Activated CD4-positive, alpha-beta T cell treated with anti-CD3 and anti-CD28 coated beads for 1 hour (primary cell): ENCODE measurements at places on chromosomes 7 and 10.

- no peak for DNase-seq
Measured at GRCh38 chr10:80448209-80448942, 5.7 kb upstream of the TSPAN14 start.

GRCh38 chr10:78545756-78546155, 512.1 kb downstream of the RPS24 start:
- no peak for DNase-seq

- no peak for DNase-seq
Measured at GRCh38 chr7:38300175-38300574, 26.7 kb upstream of the TARP start.

DNA sequence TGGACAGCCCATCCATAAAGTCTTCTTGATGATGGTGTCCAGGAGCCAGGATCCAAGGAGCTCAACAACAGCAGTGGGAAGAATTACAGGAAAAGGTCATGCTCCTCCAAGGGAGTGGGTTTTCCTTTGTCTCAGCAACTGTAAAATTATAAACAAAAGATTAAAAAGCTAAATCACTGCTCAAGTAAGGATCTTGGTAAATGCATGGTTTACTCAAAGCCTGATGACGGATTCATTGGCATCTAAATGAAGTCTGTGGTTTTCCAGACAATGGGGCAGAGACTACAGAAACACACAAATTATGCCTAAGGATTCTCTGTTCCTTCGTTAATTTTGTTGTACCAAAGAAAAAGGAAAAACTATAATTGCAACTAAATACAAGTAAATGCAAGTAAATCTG, 36.4 kb upstream of the DLX6 start:
- no peak for DNase-seq

DNA sequence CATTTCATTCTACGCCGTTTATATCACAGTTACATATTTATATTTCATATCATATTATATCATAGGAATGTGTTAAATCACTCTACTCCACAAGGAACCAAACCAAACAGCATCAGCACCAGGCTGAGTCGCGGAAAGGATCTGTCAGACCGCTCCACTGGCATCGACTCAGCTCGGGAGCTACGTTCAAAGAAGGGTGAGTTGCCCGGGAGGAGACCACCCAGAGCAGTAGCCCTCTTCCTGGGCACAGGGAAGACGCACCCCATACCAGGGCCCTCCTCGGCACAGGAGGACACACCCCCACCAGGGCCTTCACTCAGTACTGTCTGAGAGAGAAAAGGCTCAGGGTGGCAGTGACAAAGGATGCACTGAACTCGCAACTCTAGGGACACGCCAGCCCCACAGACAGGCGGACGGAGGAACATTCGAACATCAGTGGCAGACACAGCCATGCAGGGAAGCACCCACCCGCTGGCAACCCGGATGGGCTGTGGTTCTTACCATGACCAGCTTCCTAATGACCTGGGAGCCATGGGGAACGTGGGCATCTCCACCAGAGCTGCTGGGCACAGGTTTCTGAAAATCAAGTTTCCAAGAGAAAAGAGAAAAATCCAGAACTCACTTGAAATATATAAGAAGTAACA, 28.7 kb downstream of the PITRM1 start:
- no peak for DNase-seq

DNA sequence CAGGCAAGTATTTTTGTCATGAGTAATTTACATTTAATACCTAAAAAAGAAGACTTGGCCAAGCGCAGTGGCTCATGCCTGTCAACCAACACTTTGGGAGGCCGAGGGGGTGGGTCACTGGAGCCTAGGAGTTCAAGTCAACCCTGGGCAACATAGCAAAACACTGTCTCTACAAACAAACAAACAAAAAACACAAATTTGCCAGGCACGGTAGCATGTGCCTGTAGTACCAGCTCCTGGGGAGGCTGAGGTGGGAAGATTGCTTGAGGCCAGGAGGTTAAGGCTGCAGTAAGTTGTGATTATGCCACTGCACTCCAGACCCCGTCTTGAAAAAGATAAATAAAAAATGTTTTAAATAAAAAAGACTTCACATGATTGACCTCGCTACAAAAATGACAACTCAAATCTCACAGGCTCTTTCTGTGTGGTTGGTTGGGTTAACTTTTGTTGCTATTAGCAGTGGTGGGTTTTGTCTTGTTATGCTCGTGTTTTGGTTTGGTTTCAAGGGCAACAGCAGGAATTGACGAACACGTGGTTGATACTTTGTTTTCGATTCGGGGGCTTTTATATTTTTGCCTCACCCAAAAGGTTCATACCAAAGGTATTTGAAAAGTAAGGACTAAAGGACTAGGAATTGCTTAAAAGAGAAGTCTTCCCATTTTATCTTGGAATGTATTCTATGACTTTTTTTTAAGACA, 227.2 kb upstream of the MKLN1 start:
- no peak for DNase-seq

DNA sequence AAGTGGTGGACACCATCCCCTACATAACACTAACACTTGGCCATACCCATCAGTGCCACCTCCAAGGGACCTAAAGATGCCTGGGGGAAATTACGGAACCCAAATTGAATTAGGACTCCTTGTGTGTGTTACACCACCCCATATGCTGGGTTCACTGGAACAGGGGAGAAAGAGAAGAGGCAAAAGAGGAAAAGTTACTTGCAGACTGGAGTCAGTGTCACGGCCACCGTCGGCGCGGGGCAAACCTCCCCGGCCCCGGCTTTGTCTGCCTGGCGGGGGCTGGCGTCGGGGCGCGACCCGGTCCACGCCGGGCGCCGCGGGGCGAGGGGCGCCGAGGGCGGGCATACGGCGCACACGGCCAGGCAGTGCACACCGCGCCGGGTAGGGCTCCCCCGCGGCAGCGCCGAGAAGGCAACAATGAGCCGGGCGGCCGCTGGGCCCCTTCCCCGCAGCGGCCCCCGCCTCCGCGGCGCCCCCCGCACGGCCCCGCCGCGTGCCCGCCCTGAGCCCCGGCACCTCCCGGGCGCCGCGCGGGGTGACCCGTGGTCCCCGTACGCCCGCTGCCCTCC, 171.1 kb downstream of the FAM107B start:
- no peak for DNase-seq

GRCh38 chr10:60258429-60258797, 131.3 kb downstream of the ANK3 start:
- DNase-seq: no peak

DNA sequence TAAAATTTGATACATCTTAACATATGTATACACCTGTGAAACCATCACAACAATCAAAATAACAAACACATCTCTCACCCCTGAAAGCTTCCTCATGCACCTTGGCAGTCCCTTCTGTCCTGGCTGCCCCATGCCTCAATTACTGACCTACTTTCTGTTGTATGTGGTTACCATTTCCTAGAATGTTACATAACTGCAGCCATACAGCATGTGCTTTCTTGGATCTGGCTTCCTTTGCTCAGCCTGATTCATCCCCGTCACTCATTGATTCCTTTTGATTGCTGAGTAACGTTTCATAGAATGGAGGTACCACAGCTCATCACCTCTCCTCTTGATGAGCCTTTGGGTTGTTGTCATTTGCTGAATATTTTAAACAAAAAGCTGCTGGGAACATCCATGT, 165.3 kb downstream of the CELF2 start:
- DNase-seq: no peak

DNA sequence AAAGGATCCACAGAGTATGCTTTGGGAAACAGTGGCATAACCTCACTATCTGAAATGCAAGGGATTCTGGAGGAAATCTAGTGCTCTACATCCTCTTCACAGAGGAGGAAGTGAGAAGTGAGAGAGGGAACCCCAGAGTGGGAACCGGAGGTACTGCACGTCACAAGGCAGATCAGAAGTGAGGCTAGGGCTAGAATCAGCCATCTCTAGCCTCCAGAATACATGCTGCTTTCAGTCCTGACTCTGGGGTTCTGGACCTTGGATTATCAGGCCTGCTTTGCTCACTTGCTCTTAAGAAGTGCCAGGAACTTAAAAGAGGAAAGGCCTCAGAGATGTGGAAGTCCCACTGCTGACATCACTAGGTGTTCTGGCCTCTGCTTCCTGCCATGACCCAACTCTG, 25.7 kb downstream of the ZNF503 start:
- DNase-seq: no peak

- DNase-seq: no peak
Measured at GRCh38 chr7:20778063-20778721, 8.5 kb downstream of the SP8 start.

GRCh38 chr7:138549082-138549481, 89.0 kb downstream of the TRIM24 start:
- no peak for DNase-seq

- DNase-seq: no peak
Measured at GRCh38 chr10:44968091-44968490, 8.5 kb downstream of the RASSF4 start.

DNA sequence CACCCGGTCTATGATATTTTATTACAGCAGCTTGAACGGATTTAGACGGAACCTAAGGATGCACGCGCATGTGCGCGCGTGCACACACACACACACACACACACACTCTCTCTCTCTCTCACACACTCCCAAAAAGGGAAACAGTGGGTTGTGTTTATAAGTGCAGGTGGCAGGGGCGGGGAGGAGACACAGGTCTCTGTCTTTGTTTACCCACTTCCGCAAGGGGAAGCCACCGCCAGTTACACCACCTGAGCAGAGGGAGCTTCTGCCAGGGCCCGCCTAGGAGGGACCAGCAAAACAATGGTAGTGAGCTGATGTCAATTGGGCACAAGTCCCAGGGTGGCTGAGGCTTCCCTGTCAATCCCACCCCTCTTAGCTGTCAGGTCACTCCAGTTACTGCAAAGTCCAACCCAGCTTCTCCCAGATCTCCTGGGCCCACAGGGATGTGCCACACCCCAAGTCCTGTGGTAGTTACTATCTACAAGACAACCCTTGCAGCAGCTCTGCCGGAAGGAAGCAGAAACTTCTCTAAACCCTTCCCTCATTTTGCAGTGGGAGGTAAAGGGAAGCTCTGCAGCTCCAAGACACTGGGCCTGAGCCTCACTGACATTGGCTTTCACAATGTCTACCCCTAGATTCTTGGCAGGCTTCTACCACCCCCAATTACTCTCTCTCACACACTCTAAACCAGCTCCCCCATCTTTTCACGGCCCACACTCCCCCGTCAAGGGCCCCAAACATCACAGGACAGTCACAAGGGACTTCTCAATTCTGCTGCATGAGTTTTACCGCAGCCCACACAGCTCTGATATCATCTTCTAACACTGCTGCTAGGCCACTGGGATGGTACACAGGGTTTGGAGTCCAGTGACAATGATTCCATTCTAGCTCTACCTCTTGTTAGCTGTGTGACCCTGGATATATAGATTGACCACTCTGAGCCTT, 17.6 kb downstream of the ANXA11 start:
- peak; percentile 65 for DNase-seq

GRCh38 chr7:66301737-66302136, 96.6 kb downstream of the TPST1 start:
- no peak for DNase-seq

GRCh38 chr10:98382691-98383101, 32.3 kb downstream of the PYROXD2 start:
- no peak for DNase-seq

DNA sequence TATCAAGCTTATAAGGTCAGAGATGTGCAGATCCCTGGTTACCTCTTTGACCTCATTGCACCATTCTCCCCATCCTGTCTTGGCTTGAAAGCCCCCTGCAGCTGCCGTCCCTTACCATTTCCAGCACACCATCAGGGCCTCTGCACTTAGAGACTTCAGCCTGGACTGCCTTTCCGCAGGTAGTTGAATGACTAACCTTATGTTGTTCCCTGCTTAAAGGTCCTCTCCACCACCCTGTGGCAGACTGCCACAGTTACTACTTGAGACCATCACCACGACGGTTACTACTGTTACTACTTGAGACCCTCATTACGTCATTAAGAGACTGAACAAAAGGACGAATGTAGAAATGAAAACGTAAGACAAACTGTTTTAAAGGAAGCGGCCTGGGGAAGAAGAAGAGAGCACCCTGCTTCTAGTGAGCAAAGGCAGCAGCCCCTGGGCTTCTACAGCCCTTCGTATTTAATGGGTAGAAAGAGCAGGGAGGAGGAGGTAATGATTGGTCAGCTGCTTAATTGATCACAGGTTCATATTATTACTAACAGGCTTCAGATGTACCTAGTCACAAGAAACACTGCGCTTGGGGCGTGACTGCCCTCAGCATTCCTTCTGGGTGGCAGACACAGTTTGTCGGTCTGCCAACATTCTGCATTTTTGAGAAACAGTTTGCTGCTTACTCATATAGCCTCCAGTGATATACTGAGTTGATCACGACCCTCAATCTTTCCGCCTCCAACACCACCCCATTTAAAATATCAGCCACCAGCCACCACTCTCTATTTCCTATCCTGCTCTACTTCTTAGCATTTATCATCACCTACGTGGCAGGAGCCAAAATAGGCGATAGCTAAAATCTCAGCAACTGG, 74.1 kb upstream of the PARD3 start:
- no peak for DNase-seq

GRCh38 chr10:59805014-59805413, 51.8 kb upstream of the MRLN start:
- no peak for DNase-seq

GRCh38 chr10:99673492-99673891, 14.2 kb downstream of the ENTPD7 start:
- no peak for DNase-seq

DNA sequence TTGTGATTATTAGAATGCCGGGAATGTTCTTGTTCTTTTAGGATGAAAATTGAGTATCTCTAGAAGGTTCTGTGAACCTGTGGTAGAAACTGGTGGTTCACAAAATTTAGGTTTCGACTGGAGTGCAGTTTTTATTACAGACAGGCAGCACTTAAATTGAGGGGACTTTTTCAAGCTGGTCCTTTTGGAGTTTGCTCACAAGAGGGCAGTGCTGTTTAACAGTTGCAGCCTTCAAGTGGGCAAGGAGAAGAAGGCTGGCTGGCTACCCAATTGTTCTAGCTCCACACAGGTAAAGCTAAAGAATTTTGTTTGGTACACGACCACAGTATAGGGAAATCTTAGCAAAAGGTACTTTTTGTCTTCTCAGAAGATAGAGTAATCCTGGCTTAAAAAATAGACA, 233.6 kb downstream of the SNX13 start:
- no peak for DNase-seq

DNA sequence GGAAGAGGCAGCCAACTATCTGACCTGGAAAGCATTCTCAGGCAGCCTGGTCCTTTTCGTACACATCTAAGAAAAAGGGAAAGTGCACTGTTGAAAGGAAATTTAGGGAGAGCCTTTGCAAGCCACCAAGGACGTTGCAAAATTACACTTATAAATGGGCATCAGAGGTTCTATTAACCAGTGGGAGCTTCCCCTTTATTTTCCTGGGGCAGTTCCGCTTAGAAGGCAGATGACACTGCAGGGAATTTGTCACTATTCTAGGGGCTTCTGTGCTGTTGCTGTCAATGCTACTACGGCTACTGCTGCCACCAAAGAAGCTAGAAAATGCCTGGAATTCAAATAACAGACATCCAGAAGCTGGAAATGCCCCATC, 79.6 kb upstream of the AUTS2 start:
- no peak for DNase-seq

- DNase-seq: no peak
Measured at GRCh38 chr7:68063171-68063570, 1066.5 kb downstream of the TYW1 start.

- DNase-seq: no peak
Measured at GRCh38 chr7:111108496-111108895, 17.6 kb downstream of the LRRN3 start.
